ENCODE measurements at places on chromosomes 7 and 10.

DNA sequence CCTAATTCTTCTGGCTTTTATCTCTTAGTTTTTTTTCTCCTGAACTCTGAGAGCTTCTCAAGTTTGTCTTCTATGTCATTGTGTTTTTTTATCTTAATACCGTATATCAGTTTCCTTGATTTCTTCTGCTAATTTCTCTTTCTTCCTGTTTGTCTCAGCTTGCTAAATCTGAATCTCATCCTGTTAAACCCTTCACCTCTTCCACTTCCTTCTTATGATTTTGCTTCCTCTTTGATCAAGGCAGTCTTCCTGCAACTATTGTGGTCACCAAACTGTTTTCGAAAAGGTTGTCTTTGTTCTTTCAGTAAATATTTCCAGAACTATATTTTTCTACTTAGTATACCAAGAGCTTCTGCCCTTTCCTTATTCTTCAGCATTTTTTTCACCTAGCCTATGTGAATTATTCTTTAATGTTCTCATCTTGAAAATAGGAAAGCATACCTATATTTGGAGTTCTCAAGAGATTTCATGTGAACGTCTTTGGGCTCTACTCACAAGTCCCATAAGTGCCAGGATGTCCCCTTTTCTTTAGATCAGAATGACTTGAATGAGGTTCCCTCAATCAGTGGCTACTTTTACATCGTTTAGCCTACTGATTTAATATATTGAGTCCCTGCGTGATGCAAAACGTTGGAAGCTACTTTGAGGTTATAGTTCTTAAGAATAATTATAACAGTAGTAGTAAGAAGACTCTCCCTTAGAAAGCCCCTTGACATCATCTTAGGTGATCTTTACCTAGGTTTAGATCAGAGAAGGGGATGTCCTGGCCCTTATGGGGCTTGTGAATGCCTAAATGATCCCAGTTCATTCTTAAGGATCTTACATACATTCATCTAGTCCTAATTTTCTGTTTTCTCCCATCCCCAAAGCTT, 415.4 kb upstream of the AUTS2 start:
- DNase-seq, result no peak

GRCh38 chr7:157150882-157151281, 12.2 kb downstream of the UBE3C start:
- no peak for DNase-seq

- no peak for DNase-seq
Observed at GRCh38 chr10:132829403-132829802, 43.5 kb upstream of the NKX6-2 start.

- DNase-seq, result no peak
Observed at GRCh38 chr7:66886152-66886551, 34.9 kb upstream of the TMEM248 start.

DNA sequence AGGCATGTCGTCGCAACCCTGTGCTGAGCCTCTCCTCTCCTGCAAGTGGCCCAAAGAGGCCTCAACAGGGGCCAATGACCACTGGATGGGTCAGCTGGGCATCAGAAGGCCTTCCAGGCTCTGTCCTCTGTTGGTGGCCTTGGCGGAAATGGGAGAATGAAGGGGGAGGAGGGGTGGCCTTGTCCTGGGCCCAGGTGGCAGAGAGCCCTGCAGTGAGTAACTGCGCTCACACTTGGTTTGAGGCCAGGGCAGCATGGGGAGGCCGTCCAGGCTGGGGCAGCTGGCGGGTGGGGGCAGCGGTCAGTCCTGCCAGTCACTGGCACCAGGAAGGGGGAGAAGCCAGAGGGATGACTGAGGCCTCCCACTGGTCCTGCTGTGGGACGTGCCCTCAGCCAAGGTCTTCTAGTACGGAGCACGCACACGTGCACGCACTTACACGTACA, 59.8 kb downstream of the LHPP start:
- no peak for DNase-seq

- DNase-seq, result no peak
Observed at GRCh38 chr7:124801330-124801895, 35.8 kb upstream of the GPR37 start.

DNA sequence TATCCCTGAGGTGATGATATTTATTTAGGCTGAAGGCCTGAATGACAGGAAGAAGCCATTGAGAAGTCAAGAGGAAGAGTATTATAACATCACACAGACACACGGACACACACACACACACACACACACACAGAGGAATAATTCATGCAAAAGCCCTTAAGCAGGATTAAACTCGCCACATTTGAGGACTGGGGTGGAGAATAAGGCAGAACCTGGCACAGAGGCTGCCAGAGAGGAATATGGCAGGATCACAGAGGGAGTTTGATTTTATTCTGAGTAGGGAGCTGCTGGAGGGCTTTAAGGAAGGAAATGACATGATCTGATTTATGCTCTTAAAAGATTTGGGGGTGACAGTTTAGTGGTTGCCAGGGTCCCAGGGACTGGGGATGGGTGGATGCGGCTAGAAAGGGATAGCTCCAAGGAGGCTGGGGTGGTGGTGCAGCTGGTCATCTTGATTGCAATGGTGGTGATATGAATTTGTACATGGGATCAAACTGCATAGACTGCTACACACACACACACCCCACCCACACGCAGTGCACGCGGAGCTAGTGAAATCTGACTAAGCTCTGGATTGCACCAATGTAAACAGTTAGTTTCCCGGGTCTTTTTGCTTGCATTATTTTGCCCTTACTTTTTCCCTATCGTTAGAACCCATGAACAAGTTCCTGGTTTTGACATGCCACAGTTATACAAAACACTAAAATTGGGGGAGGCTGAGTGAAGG, 11.2 kb downstream of the SMURF1 start:
- DNase-seq, result no peak

- DNase-seq, result peak; percentile 48
Observed at GRCh38 chr10:3887885-3888476, 103.0 kb upstream of the KLF6 start.

GRCh38 chr7:127064-127598, 65.2 kb upstream of the FAM20C start:
- no peak for DNase-seq

DNA sequence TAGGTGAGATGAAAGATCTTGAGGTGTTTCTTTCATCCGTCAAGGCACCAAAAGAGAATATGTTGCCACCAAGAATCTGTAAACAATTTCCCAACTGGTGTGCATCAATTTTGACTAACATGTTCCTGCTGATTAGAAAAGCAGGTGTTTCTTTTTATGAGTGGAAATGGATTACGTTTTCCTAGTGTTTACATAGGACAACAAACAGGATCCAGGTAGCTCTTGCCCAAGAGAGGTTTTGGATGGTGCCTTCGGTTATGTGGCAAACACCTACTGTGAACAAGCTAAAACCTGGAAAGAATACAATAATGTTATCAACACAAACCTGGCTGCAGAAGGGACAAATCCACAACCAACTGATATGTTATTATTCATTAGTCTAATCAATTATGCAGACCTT, 53.6 kb upstream of the WNT16 start:
- no peak for DNase-seq

DNA sequence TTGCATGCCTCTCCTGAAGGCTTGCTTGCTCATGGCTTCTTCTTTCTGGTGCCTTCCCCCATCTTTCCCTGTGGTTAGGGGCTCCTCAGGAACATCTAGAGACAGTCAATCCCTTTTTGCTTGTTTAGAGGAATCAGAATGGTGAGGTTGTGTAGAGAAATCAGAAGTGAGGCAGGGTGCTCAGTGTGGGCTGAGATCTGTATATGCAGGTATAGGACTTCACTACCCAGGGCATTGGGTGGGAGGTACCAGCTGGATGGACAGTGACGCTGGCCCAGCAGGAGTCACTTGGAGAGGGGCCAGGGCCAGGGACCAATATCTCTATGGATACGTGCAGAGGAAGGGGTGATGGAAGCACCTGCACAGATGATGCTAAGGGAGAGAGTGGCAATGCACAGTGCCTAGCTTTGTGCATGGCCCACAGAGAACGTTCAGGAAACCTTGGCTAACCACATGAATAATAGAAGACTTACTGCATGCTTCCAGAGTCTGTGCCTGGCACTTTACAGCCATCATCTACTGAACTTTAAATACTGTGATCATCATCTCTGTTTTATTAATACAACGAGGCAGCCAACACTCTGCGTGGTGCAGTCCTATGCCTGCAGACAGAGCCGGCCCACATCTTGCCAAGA, 255.2 kb downstream of the ABCA13 start:
- DNase-seq, result no peak

- DNase-seq, result no peak
Observed at GRCh38 chr10:86366902-86367151, 232 bp upstream of the GRID1 start.

DNA sequence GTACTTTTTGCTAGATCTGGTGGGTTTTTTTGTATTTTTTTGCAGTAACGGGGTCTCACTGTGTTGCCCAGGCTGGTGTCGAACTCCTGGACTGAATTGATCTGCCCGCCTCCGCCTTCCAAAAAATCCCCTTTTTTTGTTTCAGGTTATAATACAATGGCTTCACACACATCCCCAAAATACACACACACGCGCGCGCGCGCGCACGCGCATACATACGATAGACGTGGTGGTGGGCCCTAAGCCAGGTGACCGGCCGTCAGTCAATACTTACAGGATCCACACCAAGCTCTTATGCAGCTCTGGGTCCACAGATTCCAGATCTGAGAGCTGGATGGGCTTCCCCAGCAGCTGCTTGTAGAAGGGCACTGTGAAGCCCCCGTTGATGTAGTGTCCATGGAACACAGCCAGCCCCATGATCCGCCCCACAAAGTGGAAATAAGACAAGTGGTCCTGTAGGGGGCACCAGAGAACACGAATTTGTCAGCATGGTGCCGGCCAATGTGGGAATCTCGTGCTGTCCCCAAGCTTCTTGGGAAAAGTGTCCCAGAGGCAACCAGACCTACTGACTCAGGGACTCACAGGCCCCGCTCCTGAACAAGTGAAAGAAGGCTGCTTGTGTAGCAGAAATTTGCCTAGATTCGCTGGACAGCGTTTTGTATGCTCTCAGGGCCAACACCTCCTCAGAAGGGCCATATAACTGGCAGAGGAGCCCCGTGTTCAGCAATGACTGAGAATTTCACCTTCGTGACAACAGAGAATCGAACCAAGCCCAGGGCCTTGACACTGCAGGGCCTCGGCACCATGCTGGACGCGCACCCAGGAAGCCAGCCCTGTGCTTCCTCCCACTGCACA, 103.6 kb downstream of the SMURF1 start:
- DNase-seq, result peak; percentile 38

- DNase-seq, result no peak
Observed at GRCh38 chr7:50391386-50391785, 58.8 kb downstream of the FIGNL1 start.

- no peak for DNase-seq
Observed at GRCh38 chr10:51425431-51425830, 274.0 kb downstream of the CSTF2T start.

DNA sequence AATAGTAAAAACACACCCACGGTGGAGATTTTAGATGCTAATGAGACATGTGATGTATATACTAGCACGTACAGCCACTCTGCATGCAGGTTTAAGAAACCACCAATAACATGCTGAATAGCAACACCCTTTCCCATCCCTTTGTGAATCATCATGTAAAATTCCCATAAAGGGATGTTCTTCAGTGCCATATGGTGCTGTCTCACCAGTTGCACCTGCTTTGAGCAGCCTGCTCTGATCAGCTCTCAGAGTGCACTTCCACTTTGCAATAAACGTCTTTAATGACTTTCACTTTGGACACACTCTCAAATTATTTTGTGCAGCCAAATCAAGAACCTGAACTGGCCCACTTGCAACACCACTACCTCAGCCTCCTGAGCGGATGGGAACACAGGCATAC, 615.0 kb downstream of the ANKRD7 start:
- DNase-seq, result no peak

DNA sequence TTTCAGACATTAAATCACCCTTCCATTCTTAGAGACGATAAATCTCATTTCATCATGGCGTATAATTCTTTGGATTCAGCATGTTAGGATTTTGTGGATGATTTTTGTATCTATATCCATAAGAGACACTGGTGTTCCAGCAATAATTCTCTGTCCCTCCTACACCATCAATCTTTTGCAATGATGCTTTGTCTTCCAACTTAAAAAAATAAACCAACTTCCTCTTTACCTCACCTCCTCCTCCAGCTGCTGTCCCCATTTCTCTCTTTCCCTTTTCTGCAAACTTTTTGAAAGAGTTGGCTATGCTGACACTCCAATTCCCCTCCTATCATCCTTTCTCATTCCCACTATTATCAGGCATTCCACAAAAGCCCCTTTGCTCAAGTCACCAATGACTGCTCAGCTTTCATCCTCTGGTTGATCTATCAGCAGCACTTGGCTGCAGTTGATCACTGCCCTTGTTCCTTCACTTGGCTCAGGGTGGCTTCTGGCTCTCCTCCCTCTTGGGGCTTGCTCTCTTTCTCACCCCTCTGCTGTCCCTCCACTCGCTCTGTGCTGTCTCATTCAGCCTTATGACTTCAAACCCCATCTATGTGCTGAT, 130.0 kb downstream of the ARHGAP22 start:
- DNase-seq, result no peak

- no peak for DNase-seq
Observed at GRCh38 chr10:128796396-128796912, 670.2 kb upstream of the MKI67 start.

- DNase-seq, result no peak
Observed at GRCh38 chr10:62046522-62047227, 145.2 kb downstream of the ARID5B start.

DNA sequence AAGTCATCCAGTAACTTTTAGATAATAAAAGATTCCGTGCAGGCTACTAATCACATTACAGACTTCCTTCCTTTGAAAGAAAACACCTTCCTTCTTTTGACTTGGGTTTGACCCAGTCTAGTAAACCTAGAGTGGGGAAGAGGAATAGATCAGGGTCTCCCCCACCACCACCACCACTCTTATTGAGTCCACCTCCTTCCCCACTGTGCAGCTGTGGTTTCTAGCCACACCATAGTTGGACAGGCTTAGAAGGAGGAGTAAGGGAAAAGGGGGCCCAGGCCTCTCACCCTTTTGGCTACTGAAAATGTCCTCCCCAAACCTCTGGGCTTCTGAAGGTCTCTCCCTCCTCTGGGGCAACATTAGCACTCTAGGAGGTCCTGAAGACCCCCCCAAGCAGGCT, 372.7 kb downstream of the CALN1 start:
- DNase-seq, result no peak

DNA sequence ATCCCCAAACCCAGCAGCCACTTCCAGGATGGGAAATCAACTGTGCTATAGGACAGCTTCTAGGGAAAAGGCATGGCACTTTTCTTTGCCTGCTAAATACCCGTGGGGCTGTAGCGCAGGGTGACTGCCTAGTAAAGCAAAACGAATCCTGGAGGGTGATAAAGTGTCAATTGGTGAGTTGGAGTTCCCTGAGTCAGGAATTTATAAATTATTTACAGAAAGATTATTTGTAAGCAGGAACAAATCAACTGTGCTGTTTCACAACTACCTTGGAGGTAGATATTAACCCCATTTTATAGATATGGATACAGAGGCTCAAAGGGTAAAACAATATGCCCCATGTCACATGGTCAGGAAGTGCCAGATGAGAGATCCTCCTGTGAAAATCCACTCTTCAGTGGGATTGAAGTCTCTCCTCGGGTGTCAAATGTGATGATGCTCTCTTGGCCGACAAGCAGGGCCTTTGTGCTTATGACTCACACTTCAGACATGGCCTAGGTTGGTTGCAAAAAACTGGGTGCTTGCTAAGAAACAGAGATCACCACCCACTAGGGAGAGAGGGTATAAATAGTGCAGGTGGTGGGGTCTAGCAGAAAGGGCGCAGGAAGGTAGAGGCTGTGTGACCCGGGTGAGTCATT, 383.2 kb upstream of the ZMIZ1 start:
- DNase-seq, result no peak

Data from activated T-helper 1 cell treated with anti-CD3 and anti-CD28 coated beads, Interleukin-12 subunit alpha, Interleukin-12 subunit beta, Interleukin-2, Interleukin-4 antibody, amounts not matched to agents 30 ng/mL and 10 ng/mL and 1 ng/mL, durations not matched to agents 14 hours and 24 hours and 36 hours (primary cell).